ENCODE measurements at places on chromosomes 16 and 17.

DNA sequence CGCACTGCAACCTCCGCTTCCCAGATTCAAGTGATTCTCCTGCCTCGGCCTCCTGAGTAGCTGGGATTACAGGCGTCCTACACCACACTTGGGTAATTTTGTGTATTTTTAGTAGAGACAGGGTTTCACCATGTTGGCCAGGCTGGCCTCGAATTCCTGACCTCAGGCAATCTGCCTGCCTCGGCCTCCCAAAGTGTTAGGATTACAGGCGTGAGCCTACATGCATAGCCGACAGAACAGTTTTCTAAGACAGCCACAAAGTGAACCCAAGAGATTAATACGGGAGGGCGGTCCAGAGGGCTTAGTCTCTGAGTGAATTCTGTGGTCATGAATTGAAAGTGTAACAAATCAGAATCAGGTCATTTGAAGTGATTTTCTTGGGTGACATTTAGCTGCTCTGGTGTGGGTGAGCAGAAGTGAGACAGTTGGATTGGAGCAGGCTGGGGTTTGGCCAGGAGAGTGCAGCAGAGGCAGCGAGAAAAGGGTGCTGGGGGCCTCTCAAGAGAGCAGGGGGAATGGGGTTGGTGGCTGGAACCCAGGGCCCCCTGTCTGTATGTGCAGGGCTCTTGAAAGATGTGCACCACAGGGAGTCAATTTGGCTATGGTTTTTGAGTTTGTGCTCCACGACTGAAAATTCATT lies 231.4 kb upstream of the WSCD1 start:
- no peak for DNase-seq

GRCh38 chr16:2956579-2956956 lies 7.5 kb upstream of the KREMEN2 start:
- no peak for DNase-seq

GRCh38 chr17:68195667-68196393 lies 52.0 kb upstream of the AMZ2 start:
- DNase-seq = no peak

GRCh38 chr16:68528233-68528632 lies 10.9 kb upstream of the ZFP90 start:
- no peak for DNase-seq

GRCh38 chr17:76076765-76077583 lies 2.0 kb upstream of the ZACN start:
- DNase-seq = peak; percentile 39

- DNase-seq = no peak
Observed at GRCh38 chr16:86349338-86349900, 160.9 kb upstream of the FOXF1 start.

GRCh38 chr17:72984145-72984925 lies 108.2 kb downstream of the SLC39A11 start:
- DNase-seq = no peak

DNA sequence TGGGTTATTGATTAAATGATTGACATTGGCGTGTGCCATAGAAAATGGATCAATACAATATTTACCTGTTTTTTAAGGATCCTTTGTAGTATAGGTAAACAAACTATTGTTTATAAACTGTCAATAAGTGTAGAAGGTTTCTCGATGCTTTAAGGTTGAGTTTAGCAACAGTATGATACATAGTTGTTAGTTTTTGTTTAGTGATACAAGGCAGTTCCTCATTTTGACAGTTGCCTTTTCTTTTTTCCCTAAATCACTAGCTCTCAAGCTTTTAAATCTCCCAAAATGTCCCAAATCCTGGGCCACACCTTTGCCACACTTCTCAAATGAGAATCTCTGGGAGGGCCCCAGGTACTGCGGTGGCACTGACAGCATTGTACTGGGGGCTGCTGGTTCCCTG lies 57.3 kb downstream of the EPN2 start:
- no peak for DNase-seq

DNA sequence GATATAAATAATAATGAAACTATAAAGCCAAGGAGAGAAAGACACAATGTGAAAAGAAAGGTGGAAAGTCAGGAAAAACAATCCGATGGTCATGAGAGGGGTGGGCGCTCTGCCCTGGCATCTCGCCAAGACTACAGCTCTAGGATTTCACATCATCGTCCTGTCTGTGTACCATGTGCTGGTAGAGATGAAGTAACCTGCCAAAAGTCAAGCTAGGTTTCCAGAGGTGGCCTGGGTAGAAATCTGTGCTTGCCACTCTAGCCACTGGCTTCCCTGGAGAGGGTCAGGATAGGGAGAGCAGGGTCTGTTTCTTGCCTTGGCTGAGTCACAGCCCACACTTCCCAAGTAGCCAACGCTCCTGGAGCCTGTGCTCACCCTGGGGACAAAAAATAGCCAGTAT lies 31.0 kb upstream of the TRAP1 start:
- DNase-seq = no peak

DNA sequence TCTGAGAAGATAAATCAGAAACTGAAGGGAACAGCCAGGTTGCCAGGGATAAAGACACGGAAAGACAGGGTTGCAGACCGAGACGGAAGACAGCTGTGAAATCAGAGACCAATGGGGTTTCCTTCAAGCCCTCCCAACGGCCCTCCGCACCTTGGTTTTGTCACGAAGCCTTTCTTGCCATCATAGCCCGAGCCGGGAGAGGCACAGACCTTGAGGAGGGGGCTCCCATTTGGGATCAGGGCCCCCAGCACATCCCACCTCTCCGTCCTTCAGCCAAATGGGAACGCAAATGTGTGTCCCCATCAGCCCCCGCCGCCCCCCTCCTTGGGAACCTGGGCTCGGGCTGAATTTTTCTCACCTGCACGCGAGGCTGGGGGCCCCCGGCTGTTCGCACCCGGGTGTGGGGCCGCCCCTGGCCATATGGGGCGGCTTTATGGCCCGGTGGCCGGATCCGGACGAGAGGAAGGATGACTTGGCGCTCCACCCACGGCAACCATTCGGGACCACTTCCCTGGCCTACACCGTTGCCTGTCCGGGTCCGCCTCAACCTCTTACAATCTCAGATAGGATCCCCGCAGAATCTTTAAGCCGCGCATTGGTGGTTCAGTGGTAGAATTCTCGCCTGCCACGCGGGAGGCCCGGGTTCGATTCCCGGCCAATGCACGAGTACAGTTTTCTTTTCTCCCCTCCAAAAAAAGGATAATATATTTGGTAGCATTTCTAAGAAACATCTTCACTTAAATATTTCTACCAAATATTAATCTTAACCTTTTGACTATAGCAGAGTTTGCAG lies 1.4 kb upstream of the HES7 start:
- peak; percentile 90 for DNase-seq

DNA sequence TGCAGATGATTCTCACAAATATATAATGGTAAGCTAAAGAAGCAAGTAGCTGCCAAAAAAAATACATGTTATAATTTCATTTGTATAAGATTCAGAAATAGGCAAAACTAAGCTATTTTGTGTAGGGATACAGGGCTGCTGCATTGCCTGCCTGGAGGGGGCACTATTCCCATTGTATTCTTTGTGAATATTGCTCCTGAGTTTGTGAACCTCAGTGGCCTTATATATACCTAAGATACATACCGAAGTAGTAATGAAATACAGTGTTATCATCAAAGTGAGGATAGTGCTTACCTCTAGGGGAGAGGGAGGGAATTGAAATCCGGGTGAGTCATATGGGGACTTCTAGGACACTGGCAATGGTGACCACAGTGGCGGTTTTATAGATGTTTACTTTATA lies 53.5 kb downstream of the C17orf58 start:
- no peak for DNase-seq

Measured in stimulated activated CD4-positive, alpha-beta T cell treated with anti-CD3 and anti-CD28 coated beads, Interleukin-1b, Interleukin-23, amount 100 ng/mL, for 48 hours (primary cell).